ENCODE measurements at places on chromosomes 5 and 9.

DNA sequence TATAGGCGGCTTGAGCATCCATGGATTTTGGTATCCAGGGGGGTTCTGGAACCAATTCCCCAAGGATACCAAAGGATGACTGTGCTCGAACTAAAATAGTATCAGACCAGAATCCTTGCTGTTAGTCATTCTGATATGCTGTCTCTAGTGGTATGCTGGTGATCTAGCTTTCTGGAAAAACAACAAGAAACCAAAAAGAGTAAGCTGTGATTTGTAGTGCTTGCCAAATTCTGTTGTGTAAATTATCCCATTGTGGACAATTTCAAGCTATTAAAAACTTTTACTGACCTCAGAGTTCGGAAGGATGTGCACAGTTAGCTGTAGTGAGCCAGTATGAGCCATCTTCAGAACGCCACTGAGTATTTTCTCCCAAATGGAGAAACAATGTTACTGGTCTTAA lies 99.0 kb upstream of the FBN2 start:
- no peak for DNase-seq

- no peak for DNase-seq
Measured at GRCh38 chr5:169085212-169085611, 215.7 kb downstream of the SLIT3 start.

GRCh38 chr9:36803961-36804360 lies 230.1 kb downstream of the PAX5 start:
- no peak for DNase-seq

DNA sequence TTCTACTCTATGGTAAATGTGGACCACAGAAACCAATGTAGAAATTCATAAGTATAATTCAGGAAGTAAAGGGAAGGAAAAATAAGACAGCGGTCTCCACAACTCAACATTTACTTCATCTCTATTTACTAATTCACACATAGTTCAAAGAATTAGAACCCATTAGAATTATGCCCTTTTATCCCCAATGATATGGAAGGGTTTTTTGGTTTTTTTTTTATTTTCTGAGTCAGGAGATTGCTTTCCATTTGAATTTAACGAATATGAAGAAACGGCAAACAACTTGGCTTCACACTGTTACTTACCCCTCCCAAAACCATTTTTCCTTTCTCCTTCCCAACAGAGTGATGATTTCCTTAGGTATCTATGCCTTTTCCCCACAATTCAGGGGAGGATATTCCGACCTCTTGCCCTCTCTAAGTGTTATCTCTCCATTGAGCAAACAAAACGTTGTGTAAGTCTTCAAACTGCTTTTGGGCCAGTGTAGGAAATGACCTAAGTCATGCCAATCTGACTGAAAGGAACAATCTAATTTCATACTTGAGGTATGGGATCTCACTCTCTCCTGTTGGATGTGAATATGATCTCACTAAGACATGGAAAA lies 72.0 kb downstream of the CETN3 start:
- no peak for DNase-seq

- DNase-seq = no peak
Measured at GRCh38 chr5:169295306-169295705, 5.6 kb downstream of the SLIT3 start.

GRCh38 chr5:41794471-41794870 lies 75.8 kb downstream of the OXCT1 start:
- no peak for DNase-seq

DNA sequence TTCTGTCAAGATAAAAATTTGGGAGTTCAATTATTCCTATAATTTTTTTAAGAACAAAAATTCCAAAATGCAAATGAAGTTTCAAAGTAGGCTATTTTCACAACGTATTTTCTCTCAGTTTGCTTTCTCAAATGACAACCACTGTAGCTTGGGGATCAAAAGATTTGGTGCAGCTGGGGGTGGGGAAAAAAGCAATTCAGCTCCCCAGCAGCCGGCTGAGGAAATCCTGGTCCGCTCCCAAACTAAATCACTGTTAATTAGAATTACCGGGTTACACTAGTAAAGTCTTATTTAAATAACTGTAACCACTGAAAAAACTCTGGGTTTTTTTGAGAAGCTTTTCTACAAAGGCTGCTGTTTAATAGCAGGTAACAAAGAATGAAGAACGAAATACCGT lies 5.7 kb downstream of the NR6A1 start:
- DNase-seq = no peak

GRCh38 chr5:27854243-27854852 lies 816.0 kb upstream of the CDH9 start:
- DNase-seq = no peak

DNA sequence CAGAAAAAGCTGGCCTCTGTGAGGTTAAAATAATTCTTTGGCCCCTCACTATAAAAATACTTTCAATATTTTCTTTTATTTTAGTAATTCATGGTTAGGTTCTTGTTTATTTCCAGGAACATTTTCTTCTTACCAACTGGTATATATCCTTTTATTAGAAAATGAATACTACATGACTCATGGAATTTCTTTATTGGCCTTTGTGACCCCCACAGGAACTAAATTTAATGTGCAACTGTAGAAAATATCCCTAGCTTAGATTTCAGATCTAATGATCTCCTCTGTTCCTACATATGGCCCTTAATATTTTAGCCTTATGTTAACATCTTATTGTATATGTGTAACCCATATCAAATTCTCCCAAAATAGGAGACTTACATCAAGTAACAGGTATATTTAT lies 429.9 kb downstream of the NR2F1-AS1 start:
- DNase-seq = no peak

- no peak for DNase-seq
Measured at GRCh38 chr5:62421414-62421813, 8.9 kb downstream of the IPO11 start.

DNA sequence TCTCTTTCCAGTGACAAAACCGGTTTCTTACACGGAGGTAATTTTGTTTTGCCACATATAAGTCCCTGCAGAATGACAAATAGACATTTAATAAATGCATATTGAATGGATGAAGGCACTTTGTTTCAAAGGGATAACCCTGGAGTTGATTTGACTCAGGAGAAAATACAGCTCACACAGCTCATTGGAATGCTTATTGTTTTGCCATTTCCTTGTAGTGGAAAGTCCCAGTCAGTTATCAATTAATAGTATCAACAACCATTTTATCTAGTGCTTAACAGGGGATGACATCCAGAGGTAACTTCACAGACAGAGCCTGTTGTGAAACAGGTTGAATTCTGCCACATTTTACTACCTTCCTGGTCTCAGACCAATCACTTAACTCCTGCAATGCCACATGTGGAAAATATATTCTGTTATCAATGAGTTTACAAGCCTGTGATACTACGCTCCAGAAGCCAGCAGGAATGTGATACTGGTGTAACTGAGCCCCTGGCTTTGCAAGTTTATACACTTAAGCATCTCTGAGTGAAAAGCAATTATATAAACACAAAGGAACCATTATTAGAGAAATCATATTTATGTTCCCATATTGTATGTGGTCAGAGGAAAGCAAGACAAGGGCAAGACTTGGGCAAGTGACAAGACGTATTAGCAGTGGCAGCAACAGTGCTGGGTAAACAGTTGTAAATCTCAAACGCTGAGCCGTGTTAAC lies 123.1 kb upstream of the ANKRD55 start:
- no peak for DNase-seq

- DNase-seq = no peak
Measured at GRCh38 chr5:142748568-142749249, 21.5 kb upstream of the ARHGAP26 start.

- DNase-seq = no peak
Measured at GRCh38 chr5:93596676-93597490, 13.9 kb downstream of the NR2F1 start.

DNA sequence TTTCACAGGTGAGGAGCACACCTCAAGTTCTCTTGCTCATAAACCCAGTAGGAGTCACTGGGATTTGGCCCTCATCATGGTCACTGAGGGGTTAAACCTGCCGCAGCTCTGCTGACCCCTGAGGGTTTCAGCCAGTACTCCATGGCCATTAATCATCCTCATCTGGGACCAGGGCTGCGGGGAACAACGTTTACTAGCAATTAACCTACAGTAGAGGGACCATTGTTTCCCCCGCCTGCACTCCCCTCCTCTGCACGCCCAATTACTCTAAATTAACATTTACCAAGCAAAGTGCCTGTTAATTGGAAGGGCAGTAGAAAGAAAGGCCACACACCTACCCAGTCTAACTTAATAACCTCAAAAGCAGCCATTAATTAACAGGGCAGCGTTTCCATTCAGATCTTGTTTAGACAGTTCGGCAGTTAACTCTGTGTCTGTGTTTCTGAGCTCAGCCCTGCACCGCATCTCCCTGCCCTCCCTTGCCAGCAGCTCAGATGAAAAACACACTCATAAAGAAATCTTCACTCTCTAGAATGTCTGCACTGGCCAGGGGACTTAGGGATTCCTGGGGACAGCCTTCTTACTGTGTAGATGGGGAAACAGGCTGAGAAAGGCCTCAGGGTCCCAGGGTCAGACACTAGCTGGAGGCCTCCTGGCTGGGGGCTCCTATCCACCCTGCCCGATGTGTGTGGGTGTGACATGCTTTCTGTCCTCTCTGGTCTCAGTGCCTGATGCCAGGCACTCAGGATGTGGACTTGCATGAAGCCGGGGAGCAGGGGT lies 51.6 kb downstream of the ALG2 start:
- no peak for DNase-seq

DNA sequence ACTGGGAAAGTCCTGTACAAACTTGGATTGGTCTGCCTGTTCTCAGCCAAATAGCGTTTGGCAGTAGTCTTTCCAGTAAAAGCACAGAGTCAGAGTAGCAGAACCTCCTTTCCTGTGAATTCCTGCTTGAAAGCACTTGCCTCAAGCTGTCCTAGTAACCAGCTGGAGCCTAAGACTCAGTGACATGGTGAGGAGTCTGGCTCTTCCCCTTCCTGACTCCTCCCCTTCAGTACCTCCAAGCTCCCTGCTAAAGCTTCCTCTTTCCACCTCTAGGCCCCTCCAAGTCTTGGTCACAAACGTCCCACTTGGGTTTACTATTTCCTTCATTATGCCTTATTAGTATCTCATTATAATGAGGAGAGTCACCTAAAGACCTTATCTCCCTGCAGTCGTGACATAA lies 21.4 kb upstream of the FAM81B start:
- DNase-seq = no peak

DNA sequence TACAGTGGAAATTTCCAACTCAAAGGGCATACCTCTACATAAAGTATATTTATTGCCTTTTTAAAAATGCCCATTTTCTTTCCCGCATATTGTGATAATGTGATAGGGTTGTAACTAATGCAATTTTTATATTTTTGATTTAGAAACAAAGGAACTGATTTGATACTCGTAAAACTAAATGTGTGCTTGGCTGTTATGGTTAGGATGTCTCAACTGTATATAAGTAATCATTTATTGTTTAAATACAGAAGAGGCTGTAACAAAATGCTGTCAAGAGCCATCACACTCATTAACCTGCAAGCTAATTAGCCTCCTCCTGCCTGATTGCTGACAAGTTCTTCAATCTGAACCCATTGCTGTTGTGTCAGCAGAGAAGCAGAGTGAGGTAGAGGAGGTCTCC lies 149.2 kb downstream of the PBX3 start:
- DNase-seq = no peak

GRCh38 chr5:32581010-32581785 lies 4.2 kb upstream of the SUB1 start:
- no peak for DNase-seq

DNA sequence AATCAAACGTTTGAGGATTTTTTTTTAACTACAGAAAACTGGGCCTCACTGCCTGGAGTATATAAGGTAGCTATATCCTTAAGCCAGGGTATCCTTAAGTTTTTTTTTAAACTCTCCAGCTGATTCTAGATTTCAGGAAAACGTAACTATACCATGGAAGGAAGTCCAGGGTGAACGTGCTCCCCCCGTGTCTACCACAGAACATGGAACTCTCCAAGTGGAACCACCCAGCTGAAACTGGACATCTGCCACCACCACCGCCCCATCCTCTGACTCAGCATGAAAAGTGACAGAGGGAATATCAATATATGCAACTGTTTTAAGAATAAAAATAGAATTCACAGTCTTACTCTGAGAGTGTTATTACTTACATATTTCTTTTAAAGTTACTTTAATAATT lies 61.3 kb downstream of the DROSHA start:
- DNase-seq = no peak

DNA sequence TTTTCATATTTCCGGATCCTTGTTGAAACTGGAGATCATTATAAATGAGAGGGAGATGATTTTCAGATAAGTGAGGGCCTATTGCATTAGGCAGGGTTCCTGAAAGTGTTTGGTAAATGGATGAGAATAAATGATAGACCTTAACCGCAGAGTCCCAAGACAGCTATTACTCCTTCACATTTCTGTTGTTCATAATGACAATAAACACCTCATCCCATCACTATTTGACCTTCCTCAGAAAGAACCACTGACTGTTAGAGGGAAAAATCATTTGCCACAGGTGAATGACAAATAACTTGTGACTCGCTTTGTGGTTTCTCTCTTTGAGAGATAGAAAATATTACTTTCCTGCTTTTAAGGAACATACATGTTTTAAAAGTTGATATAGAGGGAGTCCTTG lies 47.3 kb upstream of the TRMT10B start:
- no peak for DNase-seq

DNA sequence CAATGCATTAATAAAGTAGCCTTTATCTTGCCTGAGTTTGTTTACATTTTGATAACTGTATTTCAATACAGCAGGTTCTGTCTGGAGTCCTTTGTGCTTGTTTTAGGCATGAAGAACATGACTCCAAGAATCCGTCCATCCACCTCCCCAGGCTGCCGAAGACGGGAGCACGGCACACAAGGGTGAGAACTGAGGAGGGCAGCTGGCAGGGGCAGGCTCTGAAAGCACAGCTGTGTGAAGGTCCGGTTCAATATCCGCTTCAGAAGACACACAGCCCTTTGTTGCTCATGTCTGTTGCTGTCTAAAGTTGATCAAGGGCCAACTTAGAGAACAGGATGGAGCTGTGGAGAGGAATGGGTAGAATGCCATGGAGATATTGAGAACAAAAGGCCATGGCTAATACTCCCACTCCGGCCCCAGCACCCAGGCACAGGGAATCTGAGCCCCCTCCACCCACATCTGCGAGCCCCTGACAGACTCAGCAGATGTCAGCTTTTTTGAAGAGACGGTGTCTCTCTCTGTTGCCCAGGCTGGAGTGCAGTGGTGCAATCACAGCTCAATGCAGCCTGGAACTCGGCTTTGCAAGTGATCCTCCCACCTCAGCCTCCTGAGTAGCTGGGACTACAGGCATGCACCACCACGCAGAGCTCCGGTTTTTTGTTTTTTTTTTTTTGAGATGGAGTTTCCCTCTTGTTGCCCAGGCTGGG lies 58.5 kb upstream of the GNE start:
- DNase-seq = no peak

GRCh38 chr9:133704711-133705181 lies 33.4 kb downstream of the SARDH start:
- no peak for DNase-seq
